Caki2 (cell line): ENCODE measurements at places on chromosomes 3 and 15.

GRCh38 chr15:66868918-66869317 lies 166.9 kb downstream of the SMAD6 start:
- DNase-seq, result no peak

GRCh38 chr3:149224736-149225594 lies 3.3 kb upstream of the CP start:
- peak; percentile 95 for DNase-seq

DNA sequence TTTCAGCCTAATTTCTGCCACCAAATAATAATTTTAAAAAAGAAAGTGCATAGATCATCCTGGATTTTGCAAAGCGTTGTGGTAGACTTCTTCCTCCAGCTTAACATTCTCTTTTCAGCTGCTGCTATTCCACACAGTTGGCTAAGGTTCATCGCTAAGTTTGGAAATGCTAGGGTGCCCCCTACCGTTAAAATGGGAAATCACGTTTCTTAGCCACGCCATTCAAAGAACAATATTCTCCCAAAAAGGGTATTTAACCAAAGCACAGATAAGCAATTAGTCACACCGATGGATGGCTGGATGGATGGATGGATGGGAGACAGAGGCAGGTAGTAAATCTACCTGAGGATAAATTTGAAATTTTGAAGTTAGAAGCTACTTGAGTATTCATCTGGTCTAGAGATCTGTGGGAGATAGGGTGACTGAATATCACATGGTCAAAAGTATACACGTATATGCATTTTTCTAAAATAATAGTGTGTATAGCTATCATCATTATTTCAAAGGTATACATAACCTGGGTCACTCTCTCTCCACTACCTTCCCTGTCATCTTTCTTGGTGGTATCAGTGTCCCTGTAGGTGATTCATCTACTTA lies 67.2 kb downstream of the EFHB start:
- peak; percentile 30 for DNase-seq

GRCh38 chr3:58215317-58216025 lies 4.7 kb upstream of the DNASE1L3 start:
- DNase-seq, result no peak

GRCh38 chr3:81666502-81667121 lies 94.8 kb downstream of the GBE1 start:
- peak; percentile 7 for DNase-seq

DNA sequence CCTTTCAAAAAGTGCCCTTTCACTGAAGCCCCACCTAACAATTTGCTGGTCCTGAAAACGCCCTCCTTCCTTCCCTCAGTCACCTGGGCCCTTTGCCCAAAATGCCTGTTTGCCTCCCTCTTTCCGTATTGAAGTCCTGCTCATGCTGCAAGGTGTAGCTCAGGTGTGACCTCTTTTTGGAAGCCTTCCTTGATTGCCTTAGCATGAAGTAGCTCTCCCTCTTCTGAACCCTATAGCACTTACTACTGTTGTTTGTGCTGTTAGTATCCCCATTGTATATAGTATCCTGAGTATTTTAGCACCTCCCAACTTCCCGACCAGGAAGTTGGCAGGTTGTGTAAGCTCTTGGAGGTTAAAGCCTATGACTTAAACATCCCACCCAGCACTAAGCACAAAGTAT lies 1.7 kb downstream of the PLS1 start:
- DNase-seq, result no peak

GRCh38 chr15:92580521-92580920 lies 75.1 kb downstream of the FAM174B start:
- DNase-seq, result no peak

GRCh38 chr3:103203441-103203840 lies 768.6 kb downstream of the ZPLD1 start:
- no peak for DNase-seq

DNA sequence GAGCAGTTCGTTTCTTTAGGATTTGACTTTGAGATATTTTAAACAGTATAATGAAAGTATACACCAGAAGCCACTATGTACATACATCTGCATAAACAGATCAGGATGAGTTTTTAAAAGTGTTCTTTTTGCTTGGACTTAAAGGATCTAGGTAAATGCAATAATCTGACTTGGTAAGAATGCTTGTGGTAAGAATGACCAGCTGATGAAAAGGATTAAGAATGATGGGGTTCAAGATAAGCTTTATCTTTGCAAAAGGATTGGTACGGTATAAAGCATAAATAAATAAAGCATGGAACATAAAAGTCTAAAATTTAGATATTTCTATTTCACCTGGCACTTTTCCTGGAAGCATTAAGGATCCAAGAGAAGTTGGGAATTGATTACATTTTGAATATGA lies 9.8 kb upstream of the MME start:
- DNase-seq, result no peak

GRCh38 chr3:194775731-194776130 lies 90.0 kb downstream of the FAM43A start:
- no peak for DNase-seq

DNA sequence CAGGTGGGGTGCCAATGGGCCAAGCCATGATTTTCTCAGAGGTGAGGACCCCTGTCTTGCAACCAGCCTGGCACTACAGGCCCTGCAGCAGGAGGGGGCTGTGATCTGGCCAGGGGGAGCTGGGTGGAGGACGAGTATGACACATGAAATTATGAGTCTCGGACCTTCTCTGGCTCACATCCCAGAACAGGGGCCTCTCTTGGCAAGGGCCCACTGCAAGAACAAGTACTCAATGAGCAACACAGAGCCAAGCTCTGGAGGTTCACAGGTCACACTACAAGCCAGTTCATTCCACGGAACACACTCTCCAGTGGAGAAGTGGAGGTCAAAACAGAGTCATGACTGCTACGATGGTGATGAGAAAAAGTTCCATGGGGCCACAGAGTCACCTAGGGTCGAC lies 28.3 kb downstream of the CCDC32 start:
- DNase-seq, result no peak

DNA sequence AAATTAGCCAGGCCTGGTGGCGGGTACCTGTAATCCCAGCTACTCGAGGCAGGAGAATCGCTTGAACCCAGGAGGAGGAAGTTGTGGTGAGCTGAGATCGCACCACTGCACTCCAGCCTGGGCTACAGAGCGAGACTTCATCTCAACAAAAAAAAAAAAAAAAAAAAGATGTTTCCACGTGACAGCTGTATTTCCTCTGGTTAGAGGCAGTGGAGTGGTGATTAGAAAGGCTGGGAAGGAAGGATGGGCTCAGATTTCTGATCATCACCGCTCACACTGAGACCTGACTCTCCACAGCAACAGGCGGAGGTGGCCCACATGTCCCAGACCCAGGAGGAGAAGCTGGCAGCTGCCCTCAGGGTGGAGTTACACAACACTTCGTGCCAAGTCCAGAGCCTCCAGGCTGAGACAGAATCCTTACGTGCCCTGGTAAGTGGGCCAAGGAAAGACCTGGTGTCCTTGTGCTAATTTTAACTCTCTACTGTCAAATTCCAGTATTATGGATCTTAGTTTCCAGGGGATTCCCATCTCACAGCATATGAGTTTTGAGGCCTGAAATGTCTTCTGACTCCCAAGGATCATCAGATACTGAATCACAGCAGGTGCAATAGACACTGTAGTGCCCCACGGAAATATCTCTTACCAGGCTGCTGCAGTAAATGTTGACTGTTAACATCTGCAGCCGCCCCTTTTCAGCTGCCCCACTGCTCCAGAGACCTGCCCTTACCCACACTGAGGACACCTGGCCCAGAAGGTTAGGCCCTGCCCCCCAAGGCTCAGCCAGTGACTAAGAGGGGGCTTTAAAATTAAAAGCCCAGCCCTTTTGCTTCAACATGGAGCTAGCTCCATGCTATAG lies 66.9 kb downstream of the BFSP2 start:
- DNase-seq, result no peak

DNA sequence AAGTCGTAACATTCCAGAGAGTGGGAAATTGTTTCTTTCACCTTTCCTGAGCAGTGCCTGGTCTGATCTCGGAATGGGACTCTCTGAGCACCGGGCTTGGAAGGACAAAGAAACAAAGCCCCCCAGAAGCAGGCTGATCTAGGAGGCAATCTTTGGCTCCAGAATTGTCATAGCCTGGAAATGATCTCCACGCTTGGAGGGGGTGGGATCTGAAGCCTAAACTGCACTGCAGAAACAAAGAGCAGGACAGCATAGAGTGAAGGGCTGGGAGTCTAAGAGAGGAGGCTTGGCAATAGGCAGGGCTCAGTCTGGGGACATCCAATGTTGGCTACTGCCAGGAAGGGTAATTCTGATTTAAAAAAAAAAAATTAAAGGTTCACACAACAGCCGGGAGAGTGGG lies 1.9 kb downstream of the CRABP1 start:
- DNase-seq, result no peak

DNA sequence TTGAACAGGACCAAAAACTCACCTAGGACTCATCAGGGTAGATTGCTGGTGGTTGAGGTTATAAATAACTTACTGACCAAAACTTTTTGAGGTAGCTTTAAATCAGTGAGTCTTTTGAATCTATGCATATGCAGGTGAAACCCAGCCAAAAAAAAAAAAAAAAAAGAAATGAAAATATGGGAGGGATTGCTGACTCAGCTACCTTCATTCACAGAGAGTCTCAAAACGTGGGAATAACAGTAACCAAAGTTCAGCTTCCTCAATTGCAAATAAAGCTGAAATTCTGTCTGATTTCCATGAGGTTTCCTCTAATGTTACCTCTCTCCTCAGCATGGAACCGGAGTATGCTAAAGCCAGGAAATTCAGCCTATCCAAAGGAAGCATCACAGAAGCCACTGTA lies 95.2 kb upstream of the SEMA6D start:
- DNase-seq, result no peak

- DNase-seq, result no peak
Measured at GRCh38 chr15:22956978-22957260, 23.2 kb downstream of the CYFIP1 start.

- no peak for DNase-seq
Measured at GRCh38 chr15:69579950-69580618, 127.5 kb downstream of the RPLP1 start.

DNA sequence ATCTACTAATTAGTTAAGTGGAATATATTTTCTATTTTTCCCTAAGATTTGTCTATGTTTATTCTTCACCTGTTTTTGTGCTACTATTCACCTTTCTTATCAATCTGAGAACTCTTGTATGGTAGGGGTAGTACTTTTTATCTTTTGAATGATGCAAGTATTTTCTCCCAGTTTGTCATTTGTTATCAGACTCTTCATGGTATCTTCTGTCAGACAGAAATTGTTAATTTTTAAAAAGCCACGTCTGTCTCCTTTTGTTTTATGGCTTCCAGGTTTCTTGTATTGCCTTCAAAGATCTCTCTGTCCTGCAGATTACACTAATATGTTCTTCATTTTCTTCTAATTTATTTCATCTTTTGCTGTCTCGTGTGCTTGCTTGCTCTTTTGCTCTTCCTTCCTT lies 184.3 kb downstream of the PCCB start:
- DNase-seq, result no peak

GRCh38 chr3:119322021-119322834 lies 28.0 kb downstream of the ARHGAP31 start:
- no peak for DNase-seq

DNA sequence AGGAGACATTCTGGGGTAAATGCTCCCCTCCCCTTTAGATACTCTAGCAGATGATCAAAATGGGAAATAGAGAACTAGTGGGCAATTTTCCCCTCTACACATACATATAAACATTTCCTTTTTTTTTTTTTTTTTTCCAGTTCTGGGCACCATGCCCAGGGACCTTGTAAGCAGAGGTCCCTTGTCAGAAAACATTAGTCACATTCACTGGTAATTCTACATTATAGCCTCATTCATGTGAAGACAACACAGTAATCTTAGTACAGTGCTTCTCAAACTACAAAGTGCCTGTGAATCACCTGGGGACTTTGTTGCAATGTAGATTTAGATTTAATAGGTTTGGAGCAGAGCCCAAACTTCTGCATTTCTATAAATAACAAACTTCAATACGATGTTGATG lies 60.1 kb upstream of the ACTC1 start:
- peak; percentile 75 for DNase-seq

DNA sequence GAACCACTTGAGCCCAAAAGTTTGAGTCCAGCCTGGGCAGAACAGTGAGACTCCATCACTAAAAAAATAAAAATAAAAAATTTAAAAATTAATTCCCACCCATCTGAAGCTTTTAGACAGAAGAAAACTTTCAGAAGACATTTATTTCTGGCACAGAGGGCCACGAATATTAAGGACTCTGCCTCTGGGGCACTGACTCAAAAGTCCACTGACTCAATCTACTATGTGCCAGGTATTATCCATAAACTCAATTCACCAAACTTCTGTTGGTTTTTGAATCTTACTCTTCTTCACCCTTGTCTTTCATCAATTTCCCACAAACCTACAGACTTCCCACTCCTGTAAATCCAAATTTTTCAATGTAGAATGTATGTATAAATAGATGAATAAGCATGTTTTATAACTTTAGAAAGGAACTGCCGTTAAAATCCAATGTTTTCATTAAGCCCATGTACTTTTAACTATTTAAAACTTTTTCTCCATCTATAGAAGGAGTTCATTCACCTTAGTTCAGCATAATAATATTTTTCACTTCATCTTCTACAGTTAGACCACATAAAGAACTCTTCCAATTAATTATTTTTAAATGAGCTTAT lies 19.9 kb downstream of the ATP13A3 start:
- no peak for DNase-seq
